Endothelial cell of umbilical vein (primary cell): ENCODE measurements at places on chromosomes 5 and 9. TPM values are rescaled to one million over a fixed set of nuclear protein-coding genes. Genes with fewer than 3 reads are reported as not detected.

The GRM6 gene
- total RNA-seq = not detected in 2 replicates

The HSPB3 gene
- total RNA-seq = not detected in 2 replicates

The TAS2R1 gene
- not detected in 2 replicates for total RNA-seq

The PRR16 gene
- 0.91 and 2.3 TPM in 2 replicates for total RNA-seq
